ENCODE measurements at places on chromosomes 12 and 14. TPM values are rescaled to one million over a fixed set of nuclear protein-coding genes. Genes with fewer than 3 reads are reported as not detected.

OR4E2 gene
- not detected for total RNA-seq

LMO3 gene
- 196 TPM for total RNA-seq

KLHL33 gene
- 2.0 TPM for total RNA-seq

MYO1H gene
- not detected for total RNA-seq

CYP27B1 gene
- total RNA-seq = 8.7 TPM

TMEM179 gene
- not detected for total RNA-seq

USP44 gene
- total RNA-seq = 7.6 TPM

DNA sequence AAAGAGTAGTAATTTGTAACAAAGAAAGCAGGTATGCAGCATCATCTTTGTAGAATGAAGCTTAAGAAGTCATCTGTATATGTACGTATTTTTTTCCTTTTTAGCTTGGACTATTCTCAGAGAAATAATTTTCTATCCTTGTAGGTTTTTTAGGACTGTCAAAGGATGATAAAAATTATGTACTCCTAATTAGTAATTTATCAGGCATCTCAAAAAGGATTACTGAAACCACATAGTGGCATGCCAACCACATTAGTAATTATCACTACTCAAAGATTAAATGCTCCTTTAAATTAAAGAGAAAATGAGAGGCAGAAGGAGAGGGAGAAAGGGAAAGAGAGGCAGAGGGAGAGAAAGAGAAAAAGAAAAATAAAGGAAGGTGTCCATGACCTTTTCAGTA lies 17.3 kb downstream of the TTC8 start:
- no peak for DNase-seq
- no peaks in the 10 kb centered on the region for H3K36me3 ChIP-seq
- peaks cover 3% of the 10 kb centered on the region for H3K4me1 ChIP-seq
- H3K27me3 ChIP-seq = no peaks in the 10 kb centered on the region
- no peak overlapping the region for H3K4me3 ChIP-seq

- no peaks in the 10 kb centered on the region for H3K4me1 ChIP-seq
- H3K4me3 ChIP-seq = no peak overlapping the region
- H3K27ac ChIP-seq = no peak overlapping the region
- H3K36me3 ChIP-seq = peaks cover 78% of the 10 kb centered on the region
- H3K27me3 ChIP-seq = no peaks in the 10 kb centered on the region
Measured at GRCh38 chr12:120215357-120215735, 14.4 kb upstream of the RPLP0 start.

- no peaks in the 10 kb centered on the region for H3K27me3 ChIP-seq
- peaks cover 47% of the 10 kb centered on the region for H3K4me1 ChIP-seq
- no peak overlapping the region for H3K27ac ChIP-seq
- DNase-seq = no peak
Measured at GRCh38 chr12:11702959-11703358, 53.5 kb downstream of the ETV6 start.

DNA sequence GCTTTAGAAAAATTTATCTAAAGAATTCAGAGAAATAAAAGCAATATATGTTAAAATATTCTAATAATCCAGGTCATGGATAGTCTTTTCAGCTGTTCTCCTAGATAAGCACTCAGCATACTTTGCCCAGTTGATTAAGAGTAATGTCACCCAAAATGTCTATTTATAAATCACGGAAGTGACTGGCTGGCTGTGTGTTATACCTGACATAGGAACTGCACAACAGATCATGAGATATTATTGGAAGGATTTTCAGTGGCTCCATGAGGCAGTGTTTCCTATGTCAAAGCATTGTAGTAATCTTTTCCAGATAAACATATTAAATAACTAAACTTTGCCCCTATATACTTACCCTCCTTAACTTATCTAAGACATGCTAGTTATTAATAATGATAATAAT lies 128.8 kb downstream of the ITPR2 start:
- no peaks in the 10 kb centered on the region for H3K36me3 ChIP-seq
- H3K27ac ChIP-seq = no peak overlapping the region
- no peaks in the 10 kb centered on the region for H3K27me3 ChIP-seq
- H3K4me1 ChIP-seq = no peaks in the 10 kb centered on the region
- no peak for DNase-seq

GRCh38 chr12:46024099-46024498 lies 33.7 kb upstream of the SCAF11 start:
- no peaks in the 10 kb centered on the region for H3K27me3 ChIP-seq
- H3K27ac ChIP-seq = no peak overlapping the region

GRCh38 chr14:42918615-42919014 lies 1311.9 kb downstream of the LRFN5 start:
- no peaks in the 10 kb centered on the region for H3K27me3 ChIP-seq
- no peaks in the 10 kb centered on the region for H3K4me1 ChIP-seq
- no peak overlapping the region for H3K4me3 ChIP-seq
- H3K27ac ChIP-seq = no peak overlapping the region
- DNase-seq = no peak

DNA sequence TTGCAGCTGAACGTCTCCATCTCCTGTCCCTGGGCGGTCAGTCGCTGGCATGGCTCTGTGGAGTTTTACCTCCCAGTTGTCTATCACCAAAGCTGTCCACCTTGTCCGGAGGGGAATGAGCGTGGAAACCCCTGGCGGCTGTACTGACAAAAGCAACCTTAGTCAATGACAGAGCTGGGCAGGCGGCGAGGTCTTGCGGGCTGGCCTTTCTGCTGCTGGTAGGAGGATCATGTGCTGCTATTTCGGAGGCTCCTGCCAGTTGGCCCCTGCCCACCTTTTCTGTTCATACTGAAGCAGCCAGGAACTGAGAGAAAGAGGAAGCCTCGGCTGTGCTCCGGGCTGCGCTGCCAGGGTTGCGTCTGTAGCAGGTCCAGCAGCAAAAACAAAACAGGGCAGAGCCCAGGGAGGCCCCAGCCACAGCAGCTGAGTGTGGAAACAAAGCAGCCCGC lies 57.7 kb downstream of the HMGA2 start:
- H3K4me3 ChIP-seq = peak overlapping the region; percentile 15
- peak overlapping the region; percentile 95 for H3K27ac ChIP-seq
- H3K36me3 ChIP-seq = no peaks in the 10 kb centered on the region
- DNase-seq = peak; percentile 88
- H3K4me1 ChIP-seq = peaks cover 39% of the 10 kb centered on the region
- no peaks in the 10 kb centered on the region for H3K27me3 ChIP-seq

GRCh38 chr12:3205742-3206519 lies 128.8 kb downstream of the TSPAN9 start:
- no peaks in the 10 kb centered on the region for H3K27me3 ChIP-seq
- DNase-seq = no peak
- no peak overlapping the region for H3K4me3 ChIP-seq

DNA sequence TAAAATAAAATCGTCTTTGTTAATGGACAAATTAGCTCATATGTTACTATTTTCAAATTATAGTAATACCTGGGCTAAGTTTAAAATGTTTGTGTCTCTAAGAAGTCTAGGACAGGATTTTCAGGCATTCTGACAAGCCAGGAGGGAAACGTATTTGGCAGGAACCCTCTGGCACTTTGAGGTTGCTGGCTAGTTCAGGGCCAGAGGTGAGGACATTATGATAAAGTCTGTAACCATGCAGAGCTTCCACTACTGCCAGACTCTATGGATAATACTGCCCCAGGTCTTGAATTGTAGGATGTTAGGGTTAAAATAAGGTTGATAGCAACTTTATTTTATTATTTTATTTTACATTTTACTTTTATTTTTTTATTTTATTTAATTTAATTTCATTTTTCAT lies 56.4 kb downstream of the RPAP3 start:
- H3K4me1 ChIP-seq = no peaks in the 10 kb centered on the region
- H3K36me3 ChIP-seq = no peaks in the 10 kb centered on the region
- no peak for DNase-seq

- no peak overlapping the region for H3K4me3 ChIP-seq
- H3K27ac ChIP-seq = no peak overlapping the region
- DNase-seq = no peak
- H3K27me3 ChIP-seq = no peaks in the 10 kb centered on the region
Measured at GRCh38 chr14:86826661-86827060, 1166.3 kb downstream of the GALC start.

DNA sequence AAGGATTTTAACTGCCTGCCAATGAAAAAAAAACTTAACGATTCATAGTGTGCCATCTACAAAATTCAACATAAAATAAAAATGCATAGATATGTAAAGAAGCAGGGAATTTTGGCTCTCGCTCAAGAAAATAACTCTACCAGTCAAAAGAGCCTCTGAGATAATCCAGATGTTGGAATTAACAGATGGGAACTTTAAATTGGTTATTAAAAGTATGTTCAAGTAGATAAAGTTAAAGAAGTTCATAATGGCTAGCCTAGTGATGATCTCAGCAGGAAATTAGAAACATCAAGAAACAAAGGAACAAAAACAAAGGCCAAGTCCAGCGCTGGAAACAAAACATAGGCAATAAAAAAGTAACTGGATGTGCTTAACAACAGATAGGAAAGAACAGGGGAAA lies 23.1 kb downstream of the PIK3C2G start:
- no peaks in the 10 kb centered on the region for H3K27me3 ChIP-seq
- DNase-seq = no peak
- no peaks in the 10 kb centered on the region for H3K36me3 ChIP-seq
- no peak overlapping the region for H3K4me3 ChIP-seq

DNA sequence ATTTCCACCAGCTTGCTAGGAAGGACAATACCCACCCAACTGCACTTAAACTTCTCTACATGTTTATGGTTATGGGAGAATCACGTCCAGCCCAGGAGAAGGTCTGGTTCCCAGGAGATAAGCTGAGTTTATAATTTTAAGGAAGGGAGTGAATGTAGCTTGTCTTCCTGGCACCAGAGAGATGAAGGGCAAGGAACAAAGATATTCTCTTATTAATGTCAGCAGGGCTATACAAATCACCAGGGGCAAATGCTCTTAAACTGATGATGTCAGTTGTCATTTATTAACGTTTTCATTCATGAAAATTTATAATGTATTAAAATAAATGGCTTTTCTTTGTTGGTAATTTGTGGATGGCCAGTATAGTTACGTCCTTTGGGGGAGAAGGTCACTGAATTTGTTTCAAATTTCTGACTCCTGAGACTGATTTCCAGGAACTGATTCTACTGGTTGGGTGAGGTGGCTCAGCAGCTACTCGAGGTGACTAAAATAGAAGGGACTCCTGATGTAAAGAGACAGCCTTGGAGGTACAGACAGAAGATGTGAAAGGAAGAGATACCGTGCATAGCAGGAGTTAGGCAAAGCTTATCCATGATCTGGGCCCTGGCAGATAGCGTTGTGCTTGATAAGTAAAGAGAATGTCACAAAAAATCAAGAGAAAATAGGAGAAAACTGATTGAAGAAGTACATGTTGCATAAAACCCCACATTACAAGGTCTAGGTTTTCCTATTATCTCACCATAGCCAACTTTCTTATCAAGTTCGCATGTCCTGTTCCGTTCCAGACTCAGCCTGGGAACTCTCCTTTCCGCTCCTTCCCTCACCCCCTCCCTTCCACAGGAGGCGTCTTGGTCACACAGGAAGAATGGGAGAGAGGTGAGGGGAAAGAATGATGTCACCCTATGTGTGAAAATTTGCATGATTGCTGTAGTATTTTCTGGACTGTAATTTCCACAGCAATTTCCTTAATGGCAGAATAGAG lies 367.1 kb upstream of the FAR2 start:
- H3K36me3 ChIP-seq = no peaks in the 10 kb centered on the region
- H3K27me3 ChIP-seq = no peaks in the 10 kb centered on the region
- no peak for DNase-seq
- H3K4me3 ChIP-seq = no peak overlapping the region

- H3K4me3 ChIP-seq = no peak overlapping the region
- H3K27ac ChIP-seq = no peak overlapping the region
- H3K4me1 ChIP-seq = no peaks in the 10 kb centered on the region
- no peak for DNase-seq
- no peaks in the 10 kb centered on the region for H3K27me3 ChIP-seq
Measured at GRCh38 chr14:78071016-78071549, 99.1 kb upstream of the NRXN3 start.

GRCh38 chr12:73906757-73907156 lies 630.9 kb upstream of the ATXN7L3B start:
- H3K36me3 ChIP-seq = no peaks in the 10 kb centered on the region
- DNase-seq = no peak
- H3K4me1 ChIP-seq = no peaks in the 10 kb centered on the region
- H3K27ac ChIP-seq = no peak overlapping the region
- no peak overlapping the region for H3K4me3 ChIP-seq

DNA sequence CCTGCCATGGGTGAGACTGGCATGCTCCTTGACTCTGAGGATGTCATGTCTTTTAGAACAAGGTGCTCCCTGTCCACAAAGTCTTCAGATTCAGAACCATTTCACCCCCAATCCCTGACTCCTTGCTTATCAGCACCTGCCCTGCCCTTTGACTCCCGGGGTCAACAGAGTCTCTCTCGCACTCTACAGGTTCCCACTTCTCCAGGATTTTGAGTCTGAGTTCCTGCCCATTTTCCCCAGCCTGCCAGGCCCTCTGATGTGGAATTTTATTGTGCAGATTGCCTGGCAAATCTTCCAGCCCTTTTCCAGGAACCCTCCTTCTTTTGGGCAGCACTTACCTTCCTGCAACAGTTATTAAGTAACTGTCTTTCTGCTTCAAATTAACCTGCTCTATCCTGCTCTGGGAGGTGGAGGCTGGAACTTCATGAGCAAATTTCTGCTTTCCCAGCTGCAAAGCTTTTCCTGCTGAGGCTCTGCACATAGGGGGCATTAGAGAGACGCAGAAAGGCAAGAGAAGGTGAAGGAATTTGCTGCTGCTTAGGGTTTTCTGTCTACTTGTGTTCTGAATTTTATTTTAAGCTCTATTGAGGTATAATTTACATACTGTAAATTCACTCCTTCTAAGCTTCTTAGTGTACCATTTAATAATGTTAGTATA lies 259.1 kb downstream of the PCNX1 start:
- H3K4me1 ChIP-seq = no peaks in the 10 kb centered on the region
- H3K4me3 ChIP-seq = no peak overlapping the region
- no peak overlapping the region for H3K27ac ChIP-seq
- no peaks in the 10 kb centered on the region for H3K36me3 ChIP-seq
- DNase-seq = peak; percentile 6
